Skin of body (tissue), 3 donors: ENCODE measurements at places on chromosomes 2 and 18.

DNA sequence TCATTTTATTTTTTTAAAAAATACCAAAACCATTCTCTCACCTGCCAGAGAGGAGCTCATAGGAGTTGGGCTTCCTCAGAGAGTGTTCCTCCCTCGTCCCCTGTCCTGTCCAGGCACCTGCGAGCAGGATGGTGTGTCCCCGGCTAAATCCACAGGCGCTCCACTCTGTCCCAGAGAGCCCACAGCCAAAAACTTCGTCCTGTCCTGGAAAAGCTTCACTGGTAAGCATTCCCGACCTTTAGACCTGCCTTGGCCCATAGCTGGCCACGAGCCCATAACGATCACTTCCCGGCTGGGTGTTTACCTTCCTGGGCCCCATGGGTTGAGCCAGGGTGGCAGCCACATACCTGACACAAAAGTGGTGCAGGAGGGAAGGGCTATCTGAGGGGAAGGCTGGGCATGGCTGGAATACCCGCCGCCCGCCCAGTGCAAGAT, at the start of gene NGEF:
NGEF (minus strand) TSS at position 230 of the 435 bp plus-strand sequence. CDS start 38,366 bp downstream, outside the sequence.
- DNase-seq, result no peak

DNA sequence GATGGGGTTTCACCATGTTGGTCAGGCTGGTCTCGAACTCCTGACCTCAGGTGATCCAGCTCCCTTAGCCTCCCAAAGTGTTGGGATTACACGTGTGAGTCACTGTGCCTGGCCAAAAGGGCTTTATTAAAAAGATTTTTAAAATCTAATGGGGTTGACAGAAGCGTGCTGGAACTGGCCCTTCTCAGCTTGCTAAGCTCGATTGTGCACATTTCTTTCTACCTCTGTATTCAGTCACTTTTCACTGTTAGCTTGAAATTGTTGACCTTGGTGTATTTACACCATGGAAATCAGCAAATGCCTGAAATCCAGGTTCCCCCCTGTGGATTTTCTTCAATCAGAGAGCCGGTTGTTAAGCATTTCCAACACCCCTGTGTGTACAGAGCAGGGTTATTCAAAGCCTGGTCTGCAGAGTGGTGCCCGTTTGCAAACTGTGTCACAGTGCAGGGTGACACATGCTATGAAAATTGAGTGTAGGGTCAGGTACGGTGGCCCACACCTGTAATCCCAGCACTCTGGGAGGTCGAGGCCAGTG, 140.2 kb downstream of the TGIF1 start:
- DNase-seq, result no peak

GRCh38 chr2:85804583-85804982, 50.8 kb downstream of the ATOH8 start:
- DNase-seq, result no peak

GRCh38 chr2:124308319-124309062, 283.4 kb downstream of the CNTNAP5 start:
- no peak for DNase-seq

DNA sequence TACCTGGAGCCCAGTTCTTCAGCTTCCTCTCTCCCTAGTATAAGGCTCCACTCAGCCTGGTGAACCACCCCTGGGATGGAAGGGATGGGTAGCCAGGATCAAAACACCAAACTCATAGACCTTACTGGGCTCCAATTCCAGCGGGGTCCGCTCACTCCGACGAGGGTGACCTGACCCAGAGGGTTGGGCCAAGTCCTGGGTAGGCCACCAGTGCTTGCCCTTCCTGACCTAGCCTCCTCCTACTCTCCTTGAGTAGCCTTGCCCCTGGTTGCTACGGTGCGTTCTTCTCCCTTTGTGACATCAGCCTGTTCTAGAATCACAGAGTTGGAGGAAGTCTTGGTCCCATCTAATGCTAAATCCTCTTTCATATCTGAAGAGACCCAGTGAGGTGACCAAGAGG, 537 bp upstream of the STAT4 start:
- no peak for DNase-seq

DNA sequence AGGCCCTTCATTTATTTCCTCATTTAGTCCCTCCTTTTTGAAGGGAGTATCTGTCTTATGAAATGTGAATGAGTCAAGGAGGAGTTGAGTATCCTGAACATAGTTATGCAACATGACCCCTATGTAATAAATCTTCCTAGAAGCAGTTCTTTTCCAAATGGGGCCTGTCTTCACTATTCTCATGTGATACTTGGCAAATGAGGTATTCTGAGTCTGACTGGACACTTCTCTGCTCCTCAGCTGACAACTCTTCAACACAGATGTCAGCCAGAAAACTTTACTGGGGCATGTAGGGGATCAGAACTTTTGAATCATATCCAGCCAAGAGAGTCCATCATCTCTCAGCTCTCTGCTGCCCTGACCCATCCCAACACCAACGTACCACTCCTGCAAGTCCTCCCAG, 291.6 kb downstream of the ZNF385B start:
- no peak for DNase-seq

DNA sequence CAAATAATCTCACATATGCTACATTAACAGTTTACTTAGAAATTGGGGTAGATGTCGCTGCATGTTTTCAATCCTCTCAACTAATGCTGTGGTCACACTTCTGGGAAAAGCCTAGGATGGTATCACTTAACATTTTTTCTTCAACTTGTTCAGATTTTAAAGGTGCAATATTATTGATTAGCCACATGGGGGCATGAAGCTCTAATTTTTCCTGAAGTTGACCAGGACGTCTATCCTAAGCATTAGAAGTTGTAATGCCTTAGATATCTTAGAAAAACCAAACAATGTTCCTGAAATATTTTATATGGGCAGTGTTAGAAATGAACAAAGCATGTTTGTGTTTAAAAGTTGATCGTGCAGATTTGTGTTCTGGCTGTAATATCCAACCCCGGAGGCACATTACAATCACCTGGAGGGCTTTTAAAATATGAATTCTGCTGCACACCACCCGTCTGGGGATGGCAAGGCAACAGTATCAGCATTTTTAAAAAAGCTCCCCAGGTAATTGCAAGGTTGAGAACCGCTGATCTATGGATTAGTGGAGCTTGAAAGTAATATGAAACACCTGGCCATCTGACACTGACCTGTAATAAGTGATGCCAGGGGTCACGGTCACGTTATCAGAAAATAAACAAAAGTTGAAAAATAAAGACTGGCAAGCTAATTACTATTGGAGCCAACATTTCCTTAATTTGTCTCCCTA, 100.5 kb upstream of the LMAN1 start:
- DNase-seq, result peak; percentile 69

- DNase-seq, result no peak
These were observed 293.7 kb upstream of the ACVR2A start for GRCh38 chr2:147550995-147551731.

GRCh38 chr2:159204381-159205144, 81.9 kb downstream of the WDSUB1 start:
- DNase-seq, result no peak

DNA sequence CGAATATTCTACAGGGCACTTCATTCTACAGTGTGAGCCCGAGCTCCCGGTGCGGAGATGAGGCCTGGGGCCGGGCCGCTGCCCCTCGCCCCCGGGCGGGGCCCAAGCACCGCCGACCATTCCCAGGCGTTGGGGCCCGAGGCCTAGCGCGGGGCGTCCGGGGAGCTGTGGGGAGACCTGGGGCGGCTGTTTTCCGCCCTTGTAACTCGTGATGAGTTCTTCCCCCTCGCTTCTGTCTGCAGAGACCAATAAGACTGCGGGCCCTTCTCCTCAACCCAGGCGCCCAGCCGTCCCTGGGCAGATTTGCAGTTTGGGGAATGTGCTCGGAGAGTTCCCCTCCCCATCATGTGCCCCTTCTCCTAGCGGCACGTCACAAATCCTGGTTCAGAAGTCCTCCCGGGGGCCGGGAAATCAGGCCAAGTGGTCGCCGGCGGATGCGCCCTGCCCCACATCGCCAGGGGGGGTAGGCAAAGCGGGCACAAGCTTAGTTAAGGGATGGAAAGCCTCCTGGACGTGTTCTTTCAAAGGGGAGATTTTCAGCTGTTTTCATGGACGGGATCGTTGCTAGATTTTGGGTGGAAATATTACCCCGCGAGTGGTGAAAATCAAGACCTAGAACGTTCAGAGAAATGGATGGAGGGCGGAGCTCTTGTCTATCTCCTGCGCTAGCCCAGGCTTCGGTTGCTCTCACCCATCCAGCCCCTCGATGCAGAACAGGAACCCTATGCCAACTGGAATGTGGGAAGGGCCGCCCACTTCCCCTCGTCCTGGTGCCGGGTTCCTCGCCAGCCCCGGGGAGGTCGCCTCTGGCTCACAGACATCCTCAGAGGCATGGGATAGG, 18.8 kb upstream of the HAAO start:
- peak; percentile 71 for DNase-seq

- no peak for DNase-seq
These were observed 58.6 kb downstream of the NCAPH start for GRCh38 chr2:96393989-96394761.

GRCh38 chr2:134647607-134648256, 71.1 kb downstream of the TMEM163 start:
- no peak for DNase-seq

- peak; percentile 36 for DNase-seq
These were observed 496.9 kb upstream of the HNMT start for GRCh38 chr2:137467246-137467862.

DNA sequence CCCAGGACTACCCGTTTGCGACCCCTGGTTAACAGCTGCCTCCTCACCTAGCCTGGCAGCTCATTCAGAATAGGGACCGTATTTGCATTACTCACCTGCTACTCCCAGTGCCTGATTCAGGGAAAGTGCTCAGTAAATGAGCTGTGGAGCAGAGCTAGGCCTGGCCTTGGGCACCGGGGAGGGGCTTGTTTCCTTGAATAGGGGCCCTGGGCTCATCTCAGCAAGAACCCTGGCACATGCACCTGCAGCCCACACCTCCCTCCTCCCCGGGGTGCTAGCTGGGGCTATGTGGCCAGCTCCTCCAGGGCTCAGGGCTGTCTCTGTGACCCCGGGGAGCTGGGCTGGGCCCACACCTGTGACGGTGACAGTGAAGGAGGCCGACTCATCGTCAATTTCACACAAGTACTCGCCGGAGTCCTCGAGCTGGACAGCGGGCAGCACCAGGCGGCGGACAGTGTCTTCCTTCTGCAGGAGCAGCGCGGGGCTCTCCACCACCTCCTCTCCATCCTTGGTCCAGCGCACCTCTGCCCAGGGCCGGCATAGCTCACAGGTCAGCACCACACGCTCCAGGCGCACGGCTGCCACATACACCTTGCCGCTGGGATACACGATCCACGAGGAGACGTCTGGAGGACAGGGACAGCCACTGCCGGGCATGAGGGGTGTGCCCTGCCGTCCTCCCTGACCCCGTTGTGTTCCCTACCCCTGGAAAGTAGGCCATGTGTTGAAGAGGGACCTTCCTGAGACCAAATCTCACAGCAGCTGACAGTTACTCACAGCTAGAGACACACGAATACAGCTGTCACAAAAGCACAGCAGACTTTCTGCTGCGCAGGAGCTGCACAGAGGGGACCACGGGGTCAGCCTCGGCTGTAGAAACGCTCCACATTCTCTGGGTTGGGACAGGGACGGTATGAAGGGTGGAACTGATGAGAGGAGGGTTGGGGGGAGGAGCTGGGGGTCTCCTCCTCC, 9.0 kb downstream of the OBSL1 start:
- no peak for DNase-seq

GRCh38 chr2:178628605-178629004, 148.3 kb downstream of the PLEKHA3 start:
- no peak for DNase-seq

DNA sequence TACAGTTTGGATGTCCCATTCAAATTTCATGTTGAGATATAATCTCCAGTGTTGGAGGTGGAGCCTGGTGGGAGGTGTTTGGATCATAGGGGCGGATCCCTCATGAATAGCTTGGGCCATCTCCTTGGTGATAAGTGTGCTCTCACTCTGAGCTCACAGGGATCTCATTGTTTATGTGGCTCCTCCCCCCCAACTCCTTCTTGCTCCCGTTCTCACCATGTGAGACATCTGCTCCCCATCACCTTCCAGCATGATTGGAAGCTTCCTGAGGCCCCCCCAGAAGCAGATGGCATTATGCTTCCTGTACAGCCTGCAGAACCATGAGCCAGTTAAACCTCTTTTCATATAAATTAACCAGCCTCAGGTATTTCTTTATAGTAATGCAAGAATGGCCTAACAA, 3.0 kb upstream of the INPP1 start:
- no peak for DNase-seq

- DNase-seq, result no peak
These were observed 118.9 kb downstream of the EHBP1 start for GRCh38 chr2:62824388-62824787.

DNA sequence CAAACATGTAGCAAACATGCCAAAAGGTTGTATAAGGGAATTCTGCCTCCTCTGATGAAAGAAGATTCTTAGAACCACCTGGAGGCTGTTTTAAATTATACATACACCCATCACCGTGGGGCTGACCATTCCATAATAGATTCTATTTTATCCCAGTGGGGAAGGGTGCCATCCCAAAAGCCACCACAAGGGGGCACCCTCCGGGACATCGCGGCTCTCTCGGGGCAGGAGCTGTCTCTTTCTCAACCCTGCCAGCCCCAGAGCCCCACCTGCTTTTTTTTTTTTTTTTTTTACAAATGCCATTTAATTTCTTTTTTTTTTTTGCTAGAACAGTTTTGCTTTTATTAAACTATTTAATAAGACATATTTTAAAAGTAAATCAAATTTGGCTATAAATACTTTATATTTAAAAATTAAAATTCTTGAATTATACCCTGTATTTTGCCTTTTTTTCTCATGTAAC, 8.6 kb upstream of the MTCL1 start:
- DNase-seq, result peak; percentile 19

GRCh38 chr2:216770050-216770449, 74.7 kb upstream of the IGFBP5 start:
- no peak for DNase-seq

- DNase-seq, result peak; percentile 40
These were observed 500.5 kb upstream of the SYT4 start for GRCh38 chr18:43777636-43778304.

GRCh38 chr2:197657562-197657961, 17.8 kb downstream of the RFTN2 start:
- no peak for DNase-seq

GRCh38 chr2:133171393-133172004, 396.8 kb downstream of the NCKAP5 start:
- DNase-seq, result peak; percentile 38

- DNase-seq, result no peak
These were observed 10.3 kb downstream of the GEMIN6 start for GRCh38 chr2:38788306-38788705.

- DNase-seq, result no peak
These were observed 163.4 kb downstream of the BCL2 start for GRCh38 chr18:63155910-63156773.

DNA sequence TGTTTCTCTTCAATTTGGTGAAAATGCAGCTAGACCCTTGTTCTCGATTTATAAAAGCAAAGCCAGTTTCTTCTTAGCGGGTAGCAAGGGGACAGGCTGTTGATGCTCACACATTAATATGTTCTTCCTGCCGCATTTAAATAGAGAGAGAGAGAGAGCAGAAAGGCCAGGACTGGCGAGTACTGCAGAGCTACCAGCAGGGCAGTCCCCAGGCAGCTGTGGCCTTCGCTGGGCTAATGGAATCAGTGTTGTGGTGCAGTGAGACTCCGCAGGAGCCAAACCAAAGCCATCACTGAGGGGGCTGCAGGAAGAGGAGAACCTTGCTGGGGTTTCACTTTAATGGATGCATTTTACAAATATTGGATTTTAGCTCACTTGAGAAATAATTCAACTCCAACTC, 223.6 kb downstream of the ACTR3 start:
- no peak for DNase-seq
